ENCODE measurements at places on chromosomes 12 and 14.

- no peak for DNase-seq
These were observed 139.3 kb downstream of the ADGRD1 start for GRCh38 chr12:131092901-131093603.

DNA sequence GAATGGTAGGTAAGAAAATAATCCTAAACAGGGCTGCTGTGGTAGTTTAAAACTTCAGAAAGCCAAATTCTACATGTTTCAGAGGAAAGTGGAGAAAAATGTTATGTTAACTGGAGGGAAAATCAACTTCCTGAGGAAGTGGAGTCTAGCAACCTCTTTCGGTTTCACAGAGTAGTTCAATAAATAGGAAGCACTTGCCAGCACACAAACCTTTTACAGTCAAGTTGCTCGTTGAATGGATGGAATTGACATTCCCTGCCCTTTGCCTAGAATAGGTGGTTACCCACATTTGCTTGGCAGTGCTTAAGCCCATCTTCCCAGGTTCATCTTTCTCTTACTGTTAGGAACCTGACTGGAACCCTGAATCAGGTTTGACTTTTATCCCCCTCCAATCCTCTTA lies 15.9 kb downstream of the ANKRD13A start:
- no peak for DNase-seq

DNA sequence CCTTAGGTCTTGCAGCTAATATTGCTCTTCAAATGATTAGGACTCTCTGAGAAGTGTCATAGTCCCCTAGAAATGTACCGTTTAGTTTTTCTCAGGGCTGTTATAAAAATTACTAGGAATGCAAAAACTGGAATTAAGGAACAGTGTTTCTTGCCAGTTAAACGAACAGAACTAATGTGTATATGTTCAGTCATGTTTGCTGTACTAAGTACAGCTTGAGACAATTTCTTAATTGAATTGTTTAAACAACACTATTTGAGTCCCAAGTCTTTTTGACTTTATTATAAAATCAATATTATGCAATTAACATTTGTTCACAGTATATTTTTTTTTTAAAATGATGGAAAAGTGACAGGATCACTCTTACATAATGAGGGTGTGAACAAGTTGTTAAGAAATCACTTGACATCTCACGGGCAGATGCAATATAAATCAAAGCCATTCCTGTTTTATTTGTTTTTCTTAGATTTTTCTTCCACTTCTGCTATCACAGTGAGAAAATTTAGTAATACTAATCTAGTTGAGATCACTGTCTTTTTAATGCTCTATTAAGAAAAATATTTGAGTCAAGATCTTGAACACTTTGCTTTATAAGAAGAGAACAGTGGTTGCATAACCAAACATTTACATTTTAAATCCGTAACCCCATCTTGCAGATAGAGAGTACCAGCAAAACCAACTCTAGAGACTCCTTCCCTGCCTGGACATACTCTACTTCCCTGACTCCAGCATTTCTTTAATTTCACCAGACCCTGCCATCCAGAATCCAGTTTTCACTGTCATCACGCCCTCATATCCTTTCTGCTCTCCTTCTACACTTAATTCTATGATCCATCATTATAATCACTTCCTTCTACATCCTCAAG lies 140.7 kb upstream of the KITLG start:
- no peak for DNase-seq

GRCh38 chr12:124174451-124175348 lies 120.2 kb upstream of the RFLNA start:
- no peak for DNase-seq

DNA sequence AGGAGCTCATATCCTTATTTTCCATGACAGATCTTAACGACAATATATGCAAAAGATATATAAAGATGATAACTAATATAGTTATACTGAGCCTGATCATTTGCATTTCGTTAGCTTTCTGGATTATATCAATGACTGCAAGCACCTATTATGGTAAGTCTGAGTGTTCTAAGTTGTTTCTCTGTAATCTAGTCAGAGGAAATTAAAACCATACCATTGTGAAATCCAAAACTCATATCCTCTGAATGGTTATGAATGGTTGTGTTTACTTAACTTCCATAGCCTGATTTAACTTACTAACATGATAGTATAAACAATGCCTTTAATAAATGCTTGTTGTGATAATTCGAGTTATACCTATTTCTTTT lies 760 bp downstream of the TMEM19 start:
- no peak for DNase-seq

GRCh38 chr14:20681348-20682126 lies 2.8 kb upstream of the RNASE4 start:
- peak; percentile 75 for DNase-seq

- no peak for DNase-seq
These were observed 8.0 kb downstream of the SYNDIG1L start for GRCh38 chr14:74418031-74418430.

DNA sequence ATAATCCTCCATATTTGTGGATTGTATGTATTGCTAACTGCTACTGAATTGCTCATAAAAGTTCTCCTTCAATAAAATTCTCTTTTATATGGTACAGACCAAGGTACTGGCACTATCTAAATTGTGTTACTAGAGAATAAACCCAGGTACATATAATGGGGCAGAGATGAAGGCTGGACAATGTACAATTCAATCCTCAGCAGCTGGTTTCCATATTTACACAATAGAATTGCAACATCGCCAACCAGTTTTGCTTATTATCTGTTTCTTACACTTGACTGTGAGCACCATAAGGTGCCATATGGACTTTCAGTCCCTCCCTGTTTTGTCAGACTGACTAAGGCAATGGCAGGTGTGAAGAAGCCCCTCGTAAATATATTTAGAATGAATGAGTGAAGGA lies 18.1 kb downstream of the KITLG start:
- DNase-seq, result no peak

- no peak for DNase-seq
These were observed 572.0 kb upstream of the ATP2B1 start for GRCh38 chr12:90280564-90281058.

- peak; percentile 1 for DNase-seq
These were observed 1089.1 kb downstream of the SLC6A15 start for GRCh38 chr12:83823386-83824045.

GRCh38 chr14:26199590-26200370 lies 398.1 kb downstream of the NOVA1 start:
- no peak for DNase-seq

DNA sequence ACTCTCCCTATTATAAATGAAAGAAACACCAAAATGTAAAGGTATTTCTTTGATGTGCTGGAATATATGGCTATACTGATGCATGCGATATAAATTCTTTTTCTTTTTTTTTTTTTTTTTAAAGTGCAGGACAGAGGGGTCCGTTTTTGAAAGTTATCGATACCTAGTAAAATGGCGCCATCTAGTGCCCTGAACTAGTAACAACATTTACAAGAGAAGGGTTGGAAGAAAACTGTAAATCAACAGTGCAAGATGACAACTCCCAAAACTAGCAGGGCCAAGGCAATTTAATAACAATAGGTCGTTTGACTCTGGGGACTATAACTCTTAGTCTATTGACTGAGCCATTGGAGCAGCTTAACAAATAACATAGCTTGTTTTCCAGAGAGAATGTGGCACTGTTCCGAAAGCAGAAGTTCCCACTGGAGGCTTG lies 137.7 kb downstream of the SPTSSA start:
- DNase-seq, result peak; percentile 6

DNA sequence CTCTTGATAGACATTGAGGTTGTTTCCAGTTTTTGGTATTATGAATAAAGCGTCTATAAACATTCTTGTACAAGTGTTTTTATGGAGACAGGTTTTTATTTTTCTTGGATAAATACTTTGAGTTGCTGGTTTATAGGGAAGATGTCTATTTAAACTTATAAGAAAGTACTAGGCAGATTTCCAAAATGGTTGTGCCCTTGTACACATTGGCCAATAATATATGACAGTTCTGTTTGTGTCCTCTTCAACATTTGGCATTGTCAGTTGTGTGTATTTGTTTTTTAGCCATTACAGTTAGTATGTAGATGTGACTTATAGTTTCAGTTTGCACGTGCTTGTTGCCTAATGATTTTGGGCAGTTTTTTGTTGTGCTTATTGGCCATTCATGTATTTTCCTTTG lies 42.1 kb downstream of the VRK1 start:
- no peak for DNase-seq

DNA sequence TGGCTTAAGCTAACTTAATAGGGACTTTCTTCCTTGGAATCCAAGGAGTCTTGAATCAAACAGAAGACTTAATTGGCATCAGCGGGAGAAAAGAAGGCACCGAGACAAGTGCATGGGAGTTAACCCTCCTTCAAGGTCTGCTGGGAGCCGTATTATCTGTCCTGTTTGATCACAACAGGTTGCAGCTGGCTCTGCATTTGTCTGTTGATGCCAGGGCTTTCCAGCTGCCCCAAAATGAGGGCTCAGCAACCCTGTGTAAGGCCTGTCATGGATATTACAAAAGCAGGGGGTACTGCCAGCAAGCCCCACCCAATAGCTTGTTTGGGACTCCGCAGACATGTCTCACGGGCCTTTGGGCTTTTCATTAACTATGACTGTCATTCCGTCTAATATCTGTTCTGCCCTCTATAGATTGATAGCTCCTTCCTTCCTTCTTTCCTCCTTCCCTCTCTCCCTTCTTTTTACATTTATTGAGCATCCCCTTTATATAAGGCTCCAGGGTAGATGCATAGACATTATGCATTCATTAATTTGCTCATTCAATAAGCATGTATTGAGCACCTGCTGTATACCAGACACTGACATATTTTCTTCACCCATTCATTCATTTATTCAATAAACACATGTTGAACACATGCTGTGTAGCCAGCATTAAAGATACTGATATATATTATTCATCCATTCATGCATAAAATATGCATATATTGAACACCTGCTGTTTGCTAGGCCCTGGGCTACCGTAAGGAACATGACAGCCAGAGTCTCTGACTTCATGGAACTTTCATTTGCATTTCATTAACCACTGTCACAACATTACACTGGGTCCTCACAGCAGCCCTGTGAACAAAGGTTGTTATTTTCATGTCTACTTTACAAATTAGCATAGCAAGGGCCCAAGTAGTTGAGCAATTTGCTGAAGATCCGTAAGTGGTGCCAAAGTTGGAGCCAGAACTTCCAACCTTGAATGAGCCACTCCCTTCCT lies 56.2 kb downstream of the SVOP start:
- no peak for DNase-seq

DNA sequence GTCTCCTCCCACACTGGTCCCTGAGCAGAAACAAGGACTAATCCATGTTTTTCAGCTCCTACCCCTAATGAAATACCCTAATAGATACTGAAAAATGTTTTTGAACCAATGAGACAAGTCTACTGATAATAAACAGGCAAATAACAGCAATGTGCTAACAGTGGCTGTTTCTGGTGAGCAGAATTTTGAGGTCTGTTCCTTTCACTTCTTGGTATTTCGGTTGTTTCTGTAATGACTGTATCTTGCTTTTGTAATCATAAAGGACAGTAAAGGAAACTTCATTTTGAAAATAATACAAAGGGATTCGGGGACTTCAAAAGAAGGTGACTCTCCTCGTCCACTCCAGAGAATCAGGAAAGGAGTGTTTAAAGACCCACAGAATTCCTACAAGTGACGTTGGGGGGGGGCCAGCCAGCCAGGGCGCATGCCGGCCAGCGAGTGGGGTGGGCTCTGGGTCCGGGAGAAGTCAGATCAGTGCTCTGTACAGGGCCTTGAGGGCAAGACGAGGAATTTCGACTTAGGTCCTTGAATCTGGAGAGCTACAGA lies 1.1 kb upstream of the CD9 start:
- no peak for DNase-seq

DNA sequence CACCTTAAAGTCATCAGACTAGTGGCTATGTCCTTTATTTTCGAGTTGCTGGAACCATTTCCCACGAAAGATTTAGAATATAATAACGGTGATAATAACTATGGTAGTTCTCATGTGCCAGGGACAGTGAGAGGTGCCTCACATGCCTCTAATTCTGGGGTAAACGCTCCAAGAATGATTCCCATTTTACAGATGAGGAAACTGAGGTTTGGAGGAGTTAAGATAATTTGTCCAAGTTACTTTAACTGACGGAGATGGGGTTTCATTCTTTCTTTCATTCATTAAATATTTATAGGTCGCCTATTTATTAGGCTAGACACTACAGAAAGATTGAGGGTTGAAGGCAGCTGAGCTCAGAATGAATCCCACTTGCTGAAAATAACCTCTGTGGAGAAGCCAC lies 30.7 kb upstream of the FOS start:
- no peak for DNase-seq

GRCh38 chr12:50251619-50252252 lies 31.6 kb downstream of the LIMA1 start:
- no peak for DNase-seq

- no peak for DNase-seq
These were observed 70.8 kb upstream of the TMCC3 start for GRCh38 chr12:94721173-94721572.

DNA sequence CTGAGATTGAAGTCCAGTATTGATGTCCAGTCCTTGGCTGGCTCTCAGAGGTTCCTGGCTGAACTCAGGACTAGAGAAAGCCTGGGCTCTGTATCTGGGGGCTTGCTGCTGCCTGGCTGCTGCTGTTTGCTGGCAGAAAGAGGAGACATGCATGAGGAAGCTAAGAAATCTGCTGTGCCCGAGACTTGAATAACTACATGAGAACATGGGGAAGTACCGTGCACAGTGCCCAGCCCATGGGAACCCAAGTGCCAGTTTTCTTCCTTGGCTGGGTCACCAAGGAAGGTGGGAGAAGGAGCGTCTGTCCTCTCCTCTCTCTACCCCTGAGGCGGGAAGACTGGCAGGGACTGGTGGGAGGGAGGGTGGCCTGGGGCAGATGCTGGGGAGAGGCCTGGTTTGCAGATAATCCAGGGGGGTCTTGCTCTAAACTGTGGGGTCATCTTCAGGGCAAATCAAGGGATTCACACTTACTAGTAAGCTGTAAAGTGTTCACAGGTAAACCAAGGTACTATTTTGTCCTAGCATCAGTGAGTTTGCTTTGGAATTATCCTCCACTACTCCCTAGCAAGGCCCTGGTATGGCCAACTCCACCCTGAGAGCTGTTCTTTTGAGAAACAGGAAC lies 13.8 kb upstream of the ZFP36L1 start:
- no peak for DNase-seq

DNA sequence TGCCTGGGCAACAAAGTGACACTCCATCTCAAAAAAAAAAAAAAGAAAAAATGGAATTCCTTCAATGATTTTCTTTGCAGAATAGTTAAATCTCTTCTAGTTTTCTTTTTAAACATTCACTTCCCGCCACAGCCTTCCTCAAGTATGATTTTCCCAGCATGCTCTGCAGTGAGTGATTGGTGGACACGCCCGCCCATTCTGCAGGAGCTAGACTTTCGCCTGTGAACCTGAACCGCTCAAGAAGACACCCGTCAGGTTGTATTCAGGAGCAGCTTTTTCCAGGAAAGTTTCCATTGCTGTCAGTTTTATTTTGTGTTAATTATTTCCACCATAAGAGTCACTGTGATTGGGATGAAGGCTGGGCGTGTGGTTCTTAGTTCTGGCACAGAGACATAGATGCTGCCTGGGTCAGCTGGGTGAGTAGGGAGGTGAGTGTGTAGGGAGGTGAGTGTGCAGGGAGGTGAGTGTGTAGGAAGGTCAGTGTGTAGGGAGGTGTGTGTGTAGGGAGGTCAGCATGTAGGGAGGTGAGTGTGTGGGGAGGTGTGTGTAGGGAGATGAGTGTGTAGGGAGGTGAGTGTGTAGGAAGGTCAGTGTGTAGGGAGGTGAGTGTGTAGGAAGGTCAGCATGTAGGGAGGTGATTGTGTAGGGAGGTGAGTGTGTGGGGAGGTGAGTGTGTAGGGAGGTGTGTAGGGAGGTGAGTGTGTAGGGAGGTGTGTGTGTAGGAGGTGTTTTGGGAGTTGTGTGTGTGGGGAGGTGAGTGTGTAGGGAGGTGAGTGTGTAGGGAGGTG lies 76.2 kb downstream of the KIF26A start:
- no peak for DNase-seq

GRCh38 chr14:91367173-91368171 lies 50.1 kb downstream of the CCDC88C start:
- DNase-seq, result peak; percentile 69
